Stimulated activated CD4-positive, alpha-beta T cell treated with anti-CD3 and anti-CD28 coated beads, Interleukin-4, amount 100 ng/mL, for 4 hours (primary cell): ENCODE measurements at places on chromosomes 1 and 21.

- DNase-seq: no peak
Measured at GRCh38 chr1:145878724-145879123, 6.9 kb downstream of the ANKRD35 start.

DNA sequence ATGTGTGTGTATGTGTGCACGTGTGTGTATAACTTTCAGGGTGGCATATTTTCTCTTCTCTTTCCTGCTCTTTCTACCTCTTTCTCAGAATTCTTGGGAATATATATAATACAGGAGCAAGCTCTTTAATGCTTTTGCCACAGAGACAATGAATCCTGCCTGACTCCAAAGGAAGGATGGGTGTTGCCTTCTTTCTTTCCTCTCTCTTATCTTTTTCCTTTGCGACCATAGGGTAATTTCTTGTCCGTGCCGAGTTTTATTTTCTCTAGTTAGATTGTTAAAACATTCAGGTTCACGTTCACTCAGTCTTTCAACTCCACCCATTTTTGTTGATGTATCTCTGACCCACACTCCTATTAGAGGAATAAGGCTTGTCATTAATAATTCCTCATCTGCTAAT is 129.0 kb upstream of the C1orf21 start:
- no peak for DNase-seq

DNA sequence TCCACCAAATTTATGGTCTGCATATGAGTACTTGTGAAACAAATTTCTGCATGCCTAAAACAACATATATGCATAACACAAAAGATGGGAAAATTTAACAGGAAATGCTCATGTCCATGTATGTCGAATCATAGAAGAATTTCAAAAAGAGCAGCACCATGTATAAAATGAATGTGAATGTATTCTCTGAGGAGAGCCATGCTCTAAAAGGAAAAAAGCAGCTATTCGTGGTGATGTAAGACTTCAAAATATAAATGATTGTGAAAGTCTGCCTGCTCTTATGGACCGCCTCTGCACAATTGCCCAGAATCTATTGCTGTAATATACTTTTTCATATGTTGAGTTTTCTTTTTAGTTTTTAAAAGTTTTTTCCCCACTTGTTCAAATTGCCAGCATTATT is 66.8 kb downstream of the EPB41 start:
- no peak for DNase-seq

- DNase-seq: no peak
Measured at GRCh38 chr1:245458234-245458633, 303.4 kb downstream of the KIF26B start.

GRCh38 chr1:36108314-36108713 is 16.7 kb downstream of the COL8A2 start:
- DNase-seq: no peak

DNA sequence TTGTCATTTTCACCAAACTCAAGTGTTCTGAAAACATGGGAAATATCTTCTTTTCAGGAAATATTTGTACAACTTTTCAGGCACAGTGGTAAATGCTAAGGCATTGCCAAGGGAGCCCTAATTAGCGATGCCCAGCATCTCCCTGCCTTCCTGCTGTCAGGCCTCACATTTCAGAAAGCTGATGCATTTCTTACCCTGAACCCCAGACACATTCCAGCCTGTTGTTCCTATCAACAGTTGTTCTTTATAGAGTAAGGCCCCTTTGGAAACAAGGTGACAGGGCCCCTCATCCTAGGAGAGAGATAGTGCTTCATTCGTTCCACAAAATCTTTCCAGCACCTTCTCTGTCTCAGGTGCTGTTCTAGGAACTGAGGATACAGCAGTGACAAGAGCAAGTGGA is 135.9 kb upstream of the COA6 start:
- DNase-seq: no peak

DNA sequence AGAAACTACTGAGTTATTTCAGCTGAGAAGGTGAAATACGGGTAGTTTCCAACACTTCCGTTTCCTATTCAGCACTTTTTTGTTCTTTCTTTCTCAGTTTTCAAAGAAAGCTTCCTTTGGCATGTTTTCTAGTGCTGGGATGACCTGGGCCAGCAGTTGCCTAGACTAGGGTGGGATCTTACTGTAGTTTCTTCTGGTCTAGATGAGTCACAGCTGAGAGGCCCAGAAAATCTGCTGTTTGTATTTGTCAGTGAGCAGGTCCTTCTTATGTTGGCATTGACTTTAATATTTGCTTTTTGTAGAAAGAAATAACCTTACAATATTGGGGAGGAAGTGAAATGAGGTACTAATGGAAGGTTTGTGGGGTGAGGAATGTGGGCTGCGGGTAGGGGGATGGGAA is 22.2 kb downstream of the C1orf21 start:
- DNase-seq: no peak

DNA sequence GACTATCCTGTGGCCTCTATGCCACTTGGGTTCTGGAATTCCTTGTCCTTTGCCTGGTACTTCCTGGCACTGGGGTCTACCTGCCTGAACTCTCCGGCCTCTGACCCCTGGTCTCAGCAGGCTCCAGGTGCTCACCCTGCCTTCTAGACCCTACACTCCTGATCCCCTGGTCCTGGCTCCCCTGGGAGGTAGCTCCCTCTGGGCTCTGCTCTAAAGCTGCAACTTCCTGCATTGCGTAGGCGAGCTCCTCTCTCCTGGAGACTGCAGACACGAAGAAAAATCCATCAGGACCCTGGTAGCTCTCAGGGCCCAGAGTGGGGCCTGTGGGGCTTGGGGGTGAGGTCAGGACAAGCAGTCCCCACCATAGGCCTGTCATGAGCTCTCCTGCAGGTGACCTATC is 7.8 kb upstream of the PLEKHG5 start:
- no peak for DNase-seq
